ENCODE measurements at places on chromosomes 12 and 14.

DNA sequence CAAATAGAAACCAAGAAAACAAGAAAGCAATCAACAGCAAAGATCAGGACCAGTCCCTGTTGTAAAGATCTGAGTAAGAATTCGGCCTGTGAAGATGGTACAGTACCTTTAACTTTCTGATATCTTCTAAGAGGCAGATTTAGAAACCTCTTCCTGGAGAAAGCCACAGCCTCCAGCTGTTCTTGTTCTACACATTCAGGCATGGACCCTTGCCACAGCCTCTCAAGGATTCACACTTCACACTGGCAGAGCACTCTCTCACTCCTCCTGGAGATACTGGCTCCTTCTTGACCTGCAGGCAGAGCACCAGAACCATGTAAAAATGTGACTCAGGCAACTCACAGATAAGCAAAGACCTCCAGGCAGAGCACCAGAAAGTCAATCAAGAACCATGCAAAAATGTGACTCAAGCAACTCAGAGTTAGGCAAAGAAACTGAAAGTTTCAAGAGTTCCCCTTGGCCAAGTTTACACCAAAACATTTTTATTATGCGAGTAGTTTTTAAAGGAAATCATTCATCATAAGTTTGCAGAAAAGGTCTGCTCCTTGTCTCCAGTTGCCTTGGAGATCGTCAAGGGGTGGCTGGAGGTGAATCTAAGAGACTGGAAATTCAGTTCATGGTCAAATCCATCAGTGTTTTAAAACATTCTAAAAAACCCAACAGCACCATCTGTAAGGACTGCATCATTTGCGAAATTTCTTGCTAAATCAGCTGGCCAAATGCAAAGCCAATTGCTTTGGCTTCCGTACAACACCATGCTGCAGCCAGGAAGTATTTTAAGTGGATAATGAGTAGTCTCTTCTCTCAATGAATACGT, 119.3 kb upstream of the MDM1 start:
- peak; percentile 51 for DNase-seq

GRCh38 chr14:72925815-72926291, 411 bp upstream of the DCAF4 start:
- DNase-seq: no peak

DNA sequence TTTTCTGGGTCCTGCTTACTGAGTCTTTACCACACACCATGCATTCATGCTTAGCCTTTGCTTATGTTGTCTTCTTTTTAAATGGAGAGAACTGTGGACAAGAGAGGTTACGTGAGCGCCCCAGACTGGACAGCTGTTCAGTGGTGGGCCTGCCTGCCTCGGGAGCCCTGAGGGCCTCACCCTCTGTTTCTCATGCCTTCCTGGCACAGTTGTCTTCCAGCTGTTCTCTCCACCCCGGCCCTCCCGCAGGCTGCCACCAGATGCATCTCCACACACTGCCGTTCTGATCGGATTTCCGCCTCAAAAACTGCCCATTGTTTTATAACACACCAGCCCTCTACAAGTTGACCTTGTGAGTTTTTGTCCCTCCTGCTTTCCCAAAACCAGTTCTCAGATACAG, 100.8 kb downstream of the SAMD4A start:
- DNase-seq: no peak

- no peak for DNase-seq
Observed at GRCh38 chr14:68854421-68854820, 61.6 kb upstream of the ZFP36L1 start.

DNA sequence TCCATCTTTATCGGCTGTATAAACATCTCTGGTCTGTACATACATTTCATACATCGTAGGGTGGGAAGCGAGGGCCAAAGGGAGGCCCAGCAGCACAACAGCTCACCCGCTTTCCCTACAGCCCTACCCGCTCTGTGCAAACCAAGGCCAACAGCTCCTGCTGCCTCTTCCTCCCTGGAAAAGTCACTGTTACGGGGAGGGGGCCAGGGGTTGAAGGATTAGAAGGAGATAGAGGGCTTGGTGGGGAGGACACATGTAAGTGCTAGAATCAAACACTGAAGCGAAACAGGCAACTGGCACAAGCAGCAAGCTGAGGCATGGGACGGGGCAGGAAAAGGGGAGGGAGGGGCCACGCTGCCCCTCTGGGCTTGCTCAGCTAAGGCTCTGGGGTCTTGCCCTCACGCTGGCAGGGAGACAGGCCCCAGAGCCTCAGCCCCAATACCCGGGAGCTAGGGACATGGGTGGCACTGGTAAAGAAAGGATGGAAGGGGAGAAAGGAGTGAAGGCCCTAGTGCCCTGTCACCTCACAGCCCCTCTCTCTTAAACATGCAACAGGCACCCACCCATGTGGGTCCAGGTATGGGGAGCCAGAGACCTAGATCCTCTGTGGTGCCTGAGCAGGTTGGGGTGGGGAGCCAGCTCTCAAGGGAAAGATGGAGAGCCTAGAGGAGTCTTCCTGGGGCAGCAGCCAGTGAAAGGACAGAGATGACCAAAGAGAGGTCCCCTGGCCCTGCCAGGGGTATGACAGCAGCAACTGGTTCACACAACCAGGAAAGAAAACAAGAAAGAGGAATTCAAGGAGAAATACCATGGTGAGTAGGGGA, 14.4 kb downstream of the SPRYD3 start:
- no peak for DNase-seq

GRCh38 chr12:92614502-92614901, 88.3 kb upstream of the PLEKHG7 start:
- DNase-seq: no peak

- DNase-seq: no peak
Observed at GRCh38 chr12:58895053-58895452, 25.3 kb downstream of the LRIG3 start.

DNA sequence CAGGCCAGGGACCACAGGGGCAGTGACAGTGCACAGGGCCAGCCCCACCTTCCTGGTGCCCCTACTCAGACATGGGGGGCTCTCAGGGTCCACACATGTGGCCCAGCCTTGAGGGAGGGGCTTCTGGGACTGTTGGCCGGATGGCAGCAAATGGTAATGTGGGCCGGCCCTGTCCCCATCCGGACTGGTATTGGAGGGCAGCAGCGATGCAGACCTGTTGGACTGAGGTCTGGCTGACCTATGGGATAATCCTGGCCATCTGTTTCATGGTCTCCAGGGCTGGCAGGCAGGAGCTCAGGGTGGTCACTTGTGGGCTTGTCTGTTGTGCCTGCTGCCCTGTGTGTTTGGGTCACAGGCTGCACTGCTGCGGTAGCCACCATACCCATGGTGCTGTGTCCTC, 387.5 kb downstream of the TMEM121 start:
- DNase-seq: no peak

- no peak for DNase-seq
Observed at GRCh38 chr14:61491224-61491623, 169.8 kb downstream of the PRKCH start.

GRCh38 chr12:104551-105081, 38.0 kb downstream of the IQSEC3 start:
- DNase-seq: no peak

DNA sequence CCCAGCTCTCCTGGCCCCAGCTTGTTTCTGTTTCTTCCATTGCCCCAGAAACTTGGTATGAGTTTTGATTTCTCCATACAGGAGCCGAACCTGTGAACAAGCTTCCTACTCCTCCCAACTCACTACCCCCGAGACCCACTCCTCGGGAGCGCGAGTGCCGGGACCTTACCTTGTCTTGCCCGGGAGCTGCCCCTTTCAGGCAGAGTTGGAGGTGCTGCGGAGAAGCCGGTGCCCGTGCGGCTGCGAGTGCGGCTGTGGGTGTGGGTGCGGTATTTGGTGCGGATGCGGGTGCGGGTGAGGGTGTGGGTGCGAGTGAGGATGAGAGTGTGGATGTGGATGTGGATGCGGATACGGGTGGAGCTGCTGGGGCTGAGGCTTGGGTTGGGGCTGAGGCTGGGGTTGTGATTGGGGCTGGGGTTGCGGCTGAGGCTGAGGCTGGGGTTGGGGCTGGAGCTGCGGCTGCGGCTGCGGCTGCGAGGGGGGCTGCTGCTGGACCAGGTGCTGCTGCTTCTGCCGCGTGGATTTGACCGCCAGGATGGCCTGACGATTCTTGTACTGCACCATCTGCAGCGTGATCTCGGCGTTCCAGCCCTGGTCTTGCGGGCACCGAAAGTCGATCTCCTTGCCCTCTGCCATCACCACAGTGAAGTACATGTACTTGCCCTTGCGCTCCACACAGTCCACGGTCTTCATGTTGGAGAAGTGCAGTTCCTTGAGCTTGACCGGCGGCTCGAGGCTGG, 1.1 kb downstream of the PHLDA1 start:
- DNase-seq: peak; percentile 16

DNA sequence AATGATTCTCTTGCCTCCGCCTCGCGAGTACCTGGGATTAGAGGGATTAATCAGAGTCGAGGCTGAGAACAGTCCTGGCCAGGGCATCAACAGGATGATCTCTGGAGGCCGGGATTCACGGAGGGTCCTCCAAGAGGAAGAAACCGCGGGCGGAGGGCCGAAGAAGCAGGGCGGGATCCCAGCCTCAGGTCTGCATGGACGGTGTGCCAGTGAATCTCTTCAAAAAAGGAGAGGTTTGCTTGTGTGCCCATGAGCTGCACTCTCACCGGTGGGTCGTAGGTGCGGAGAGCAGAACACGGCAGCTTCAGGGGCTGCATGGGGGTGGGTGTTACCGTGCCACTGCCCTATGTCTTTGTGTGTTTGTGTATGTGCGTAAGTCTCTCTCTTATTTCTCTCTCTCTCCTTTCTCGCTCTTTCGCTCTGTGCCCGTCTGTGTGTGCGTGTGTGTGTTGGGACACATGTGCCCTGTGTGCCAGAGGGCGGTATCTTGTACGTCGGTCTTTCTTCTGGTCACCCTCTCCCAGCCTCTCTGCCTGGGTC, 768.2 kb upstream of the ALG10B start:
- no peak for DNase-seq

- DNase-seq: peak; percentile 52
Observed at GRCh38 chr12:69097619-69098368, 141.6 kb upstream of the CPSF6 start.

DNA sequence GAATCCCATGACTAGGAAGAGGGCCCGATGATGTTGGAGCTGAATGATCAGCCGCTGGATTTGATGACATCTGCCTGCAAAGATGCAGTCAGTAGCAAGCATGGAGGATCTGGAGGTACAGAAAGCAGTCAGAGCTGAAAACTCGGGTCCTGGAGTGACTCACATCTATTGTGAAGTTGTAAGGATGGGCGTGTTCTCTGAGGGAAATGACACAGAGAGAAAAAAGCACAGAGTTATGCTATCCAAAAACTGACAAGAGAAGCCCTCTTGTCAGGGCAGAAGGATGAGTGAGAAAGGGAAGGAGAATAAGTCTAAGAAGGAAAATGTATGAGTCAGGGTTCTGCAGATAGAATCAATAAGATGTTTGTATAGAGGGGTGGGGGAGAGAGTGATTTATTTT, 380.4 kb upstream of the CCDC196 start:
- no peak for DNase-seq

DNA sequence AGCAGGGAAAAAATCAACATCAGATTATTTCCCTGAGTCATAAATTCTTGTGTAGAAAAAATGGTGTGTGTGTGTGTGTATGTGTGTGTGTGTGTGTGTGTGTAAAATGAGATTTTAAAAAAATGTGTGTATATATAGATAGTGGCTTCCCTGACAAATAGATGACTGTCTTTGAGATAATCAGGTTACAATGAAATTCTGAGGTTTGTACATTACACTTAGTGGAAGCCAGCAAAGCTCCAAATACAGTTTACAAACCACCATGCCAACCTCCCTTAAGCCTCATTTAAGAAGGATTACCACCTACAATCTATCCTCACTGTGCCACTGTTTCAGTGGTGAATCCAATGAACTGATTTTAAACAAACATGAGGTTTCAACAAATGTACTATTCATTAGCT, 93.8 kb downstream of the MED13L start:
- DNase-seq: no peak

DNA sequence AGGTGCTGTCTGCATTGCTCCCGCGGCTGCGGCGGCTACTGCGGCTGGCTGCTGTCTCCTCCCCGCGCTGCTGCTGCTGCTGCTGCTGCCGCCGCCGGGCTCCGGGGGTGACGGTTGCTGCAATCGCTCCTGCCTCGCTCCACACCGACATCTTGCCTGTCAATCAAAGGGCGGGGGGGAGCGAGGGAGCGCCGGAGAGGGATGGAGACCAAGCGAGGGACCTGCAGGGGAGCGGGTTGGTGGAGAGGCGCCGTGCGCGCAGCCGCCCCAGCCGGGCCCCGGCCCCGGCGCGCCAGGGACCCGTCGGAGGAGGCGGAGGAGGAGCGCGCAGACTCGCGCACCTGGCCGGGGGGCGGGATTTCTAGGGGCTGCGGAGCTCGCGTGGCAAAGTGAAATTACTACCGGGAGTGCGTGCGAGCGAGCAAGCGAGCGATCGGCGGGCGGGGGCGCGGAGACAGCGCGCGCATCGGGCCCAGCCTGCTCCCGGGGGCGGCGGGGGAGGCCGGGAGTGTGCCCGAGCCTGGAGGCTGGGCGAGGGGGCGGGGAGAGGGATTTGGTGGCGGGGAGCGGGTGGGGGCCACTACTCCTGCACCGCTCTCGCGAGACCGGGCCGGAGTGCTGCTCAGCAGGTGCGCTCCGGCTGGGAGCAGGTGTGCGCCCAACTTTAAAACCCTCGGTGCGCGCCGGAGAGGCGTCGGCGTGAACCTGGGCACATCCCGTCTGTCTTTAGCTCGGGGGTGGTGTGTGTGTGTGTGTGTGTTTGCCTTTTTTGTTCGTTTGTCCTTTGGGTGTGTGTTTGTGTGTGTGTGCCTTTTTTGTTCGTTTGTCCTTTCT, at the start of gene KSR2:
KSR2 (minus strand) TSS at position 165 of the 834 bp plus-strand sequence. CDS start 735 bp downstream, outside the sequence.
- DNase-seq: no peak

DNA sequence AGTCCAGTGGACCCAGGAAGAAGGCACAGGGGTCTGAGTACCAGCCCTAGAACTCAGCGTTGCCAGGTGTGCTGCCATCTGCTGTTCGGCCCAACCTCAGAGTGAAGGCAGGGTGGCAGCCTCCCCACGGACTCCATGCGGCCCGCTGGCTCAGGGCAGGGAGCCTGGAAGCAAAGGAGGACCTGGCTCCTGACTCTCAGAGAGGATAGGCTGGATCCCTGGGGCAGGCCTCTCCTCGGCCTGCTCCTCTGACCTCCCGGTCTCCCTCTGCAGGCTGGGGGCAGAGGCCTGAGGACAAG, 10.1 kb downstream of the MCRS1 start:
- no peak for DNase-seq

GRCh38 chr12:51924551-51925319, 17.4 kb downstream of the ACVRL1 start:
- no peak for DNase-seq

DNA sequence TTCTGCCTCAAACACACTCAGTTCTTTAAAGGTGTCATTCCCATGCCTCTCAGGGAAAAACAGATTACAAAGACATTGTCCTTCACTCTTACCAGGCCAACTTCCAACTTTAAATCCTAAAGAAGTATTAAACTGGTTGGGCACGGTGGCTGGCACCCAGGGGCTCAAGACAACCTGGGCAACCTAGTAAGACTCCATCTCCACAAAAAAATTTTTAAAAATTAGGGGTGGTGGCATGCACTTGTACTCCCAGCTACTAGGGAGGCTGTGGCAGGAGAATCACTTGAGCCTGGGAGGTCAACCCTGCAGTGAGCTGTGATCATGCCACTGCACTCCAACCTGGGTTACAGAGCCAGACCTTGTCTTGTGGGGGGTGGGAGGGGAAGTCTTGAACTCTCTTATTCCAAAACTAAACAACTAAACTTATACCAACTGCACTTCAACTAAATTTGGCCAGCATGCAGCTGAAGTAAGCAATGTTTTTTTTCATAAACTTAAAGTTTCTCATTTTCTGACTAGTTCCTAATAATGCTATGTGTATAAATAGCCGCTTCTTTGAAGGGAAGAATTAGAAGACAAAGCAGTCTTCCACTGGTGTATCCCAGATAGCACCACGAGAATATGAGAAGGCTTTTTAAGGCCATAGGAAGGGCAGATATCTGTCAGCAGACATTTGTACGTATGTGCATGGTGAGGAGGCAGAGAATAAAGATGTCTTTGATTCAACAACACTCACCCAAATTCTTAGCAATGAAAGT, 2.4 kb downstream of the SLC11A2 start:
- peak; percentile 47 for DNase-seq
